ENCODE measurements at places on chromosomes 7 and 10.

DNA sequence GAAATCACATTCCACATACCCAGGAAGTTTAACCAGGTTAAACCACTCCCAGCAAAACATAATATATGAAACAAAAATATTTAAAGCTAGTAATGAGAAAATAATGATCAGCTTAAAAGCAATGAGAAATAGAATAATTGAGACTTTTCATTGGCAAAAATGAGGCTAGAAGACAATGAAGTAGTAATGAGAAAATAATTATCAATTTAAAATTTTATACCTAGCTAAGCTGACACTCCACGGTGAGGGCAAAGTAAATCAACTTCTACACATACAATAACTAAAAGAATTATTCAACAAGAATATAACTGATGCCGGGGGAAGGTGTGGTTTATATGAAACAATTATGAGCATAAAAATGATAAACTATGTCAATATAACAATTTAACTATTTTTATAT is 82.2 kb upstream of the TES start:
- no peak for DNase-seq

GRCh38 chr10:71433768-71434744 is 37.3 kb downstream of the CDH23 start:
- no peak for DNase-seq

DNA sequence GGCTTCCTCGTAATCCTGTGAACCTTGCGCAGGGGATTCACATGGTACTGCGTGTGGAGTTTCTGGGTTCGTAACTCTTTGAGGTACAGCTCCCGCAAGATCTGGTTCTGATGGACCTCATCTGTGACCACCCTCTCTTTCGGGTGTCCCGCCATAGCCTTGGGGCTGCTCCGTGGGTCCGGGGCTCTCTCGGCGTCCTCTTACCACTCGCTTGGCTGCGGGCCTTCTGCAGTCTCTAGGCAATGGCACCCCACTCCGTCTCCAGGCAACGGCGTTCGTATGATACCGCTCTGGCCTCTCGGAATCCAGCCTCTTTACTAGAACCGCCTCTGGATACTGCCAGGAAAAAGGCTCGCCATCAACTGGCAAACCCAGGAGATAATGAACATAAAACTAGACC is 54.7 kb upstream of the AMPH start:
- no peak for DNase-seq

DNA sequence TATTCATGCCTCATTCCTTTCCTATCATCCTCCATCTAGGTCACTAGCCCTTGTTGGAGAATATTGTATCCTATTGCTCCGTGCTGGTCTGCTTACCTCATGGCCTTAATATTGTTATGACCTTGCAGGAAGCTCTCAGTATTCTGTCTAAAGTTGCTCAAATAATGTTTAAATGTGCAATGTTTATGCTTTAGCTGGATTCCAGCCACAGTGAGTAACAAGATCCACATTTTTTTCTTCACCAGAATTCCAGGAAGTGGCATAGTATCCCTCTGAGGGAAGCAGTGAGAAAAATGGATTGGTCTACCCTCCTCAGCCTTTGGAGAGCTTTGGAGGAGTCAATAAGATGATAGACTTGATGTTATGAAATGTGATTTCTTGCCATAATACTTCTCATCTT is 402.6 kb downstream of the NRG3 start:
- DNase-seq: no peak

DNA sequence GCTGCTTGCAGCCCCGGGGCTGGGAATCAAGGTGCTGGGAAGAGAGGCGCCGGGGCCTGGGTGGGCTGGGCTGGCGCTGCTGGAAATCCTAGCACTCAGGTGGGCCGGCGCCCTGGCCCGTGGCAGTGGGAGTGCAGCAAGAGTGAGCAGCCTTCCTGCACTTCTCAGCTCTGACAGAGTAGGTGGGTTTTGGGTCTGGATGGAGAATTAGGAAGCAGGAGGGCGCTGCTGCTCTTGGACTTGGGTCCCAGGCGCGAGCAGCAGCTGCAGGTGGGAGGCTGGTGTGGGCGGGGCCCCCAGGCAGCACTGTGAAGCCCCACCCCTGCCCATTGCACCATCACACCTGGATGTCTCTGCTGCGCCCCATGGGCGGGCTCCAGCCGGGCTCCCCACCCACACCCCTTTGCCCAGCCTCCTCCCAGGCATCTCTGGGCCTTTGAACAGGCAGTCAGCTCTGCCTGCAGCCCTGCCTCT is 6.0 kb downstream of the BRI3 start:
- no peak for DNase-seq

Data from substantia nigra (tissue), 51 donors.